ENCODE measurements at places on chromosomes 4 and X.

DNA sequence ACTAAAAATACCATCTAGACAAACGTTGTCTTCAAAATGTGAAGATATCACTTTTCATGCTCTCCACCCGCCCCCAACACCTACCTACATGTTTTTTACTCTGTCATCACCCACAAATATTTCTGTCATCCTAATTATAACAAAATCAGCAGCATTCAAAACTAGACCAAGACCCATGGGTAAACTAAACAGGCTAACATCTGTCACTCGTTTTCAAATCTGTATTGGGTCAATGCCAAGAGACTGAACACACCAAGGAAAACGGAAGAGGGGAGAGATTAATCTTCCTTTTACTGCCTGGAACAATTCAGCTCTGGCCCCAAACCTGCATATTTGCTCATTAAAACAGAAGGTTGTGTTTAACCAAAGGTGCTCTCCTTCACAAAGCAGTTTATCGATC, 17.5 kb downstream of the FAM184B start:
- no peaks in the 10 kb centered on the region for H3K27me3 ChIP-seq
- H3K4me3 ChIP-seq = no peak overlapping the region
- DNase-seq = no peak

DNA sequence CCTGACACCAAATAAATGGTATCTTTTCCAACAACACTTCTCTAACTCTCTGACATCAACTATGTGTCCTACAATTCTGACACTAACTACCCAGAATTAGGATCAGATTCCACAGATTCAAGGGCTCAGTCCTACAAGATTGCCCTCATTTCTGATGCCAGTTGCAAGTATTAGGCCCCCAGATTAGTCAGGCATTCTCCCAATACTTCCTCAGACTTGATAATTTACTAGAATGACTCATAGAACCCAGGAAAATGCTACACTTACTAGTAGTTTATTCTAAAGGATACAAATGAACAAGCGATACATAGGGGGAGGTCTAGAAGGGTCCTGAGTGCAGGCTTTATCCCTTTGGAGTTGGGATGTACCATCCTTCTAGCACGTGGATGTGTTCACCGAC, 8.5 kb downstream of the TIGD2 start:
- H3K4me1 ChIP-seq = no peaks in the 10 kb centered on the region
- H3K4me3 ChIP-seq = no peak overlapping the region
- no peak overlapping the region for H3K27ac ChIP-seq
- peaks cover 4% of the 10 kb centered on the region for H3K27me3 ChIP-seq
- no peak for DNase-seq
- H3K36me3 ChIP-seq = peaks cover 5% of the 10 kb centered on the region

DNA sequence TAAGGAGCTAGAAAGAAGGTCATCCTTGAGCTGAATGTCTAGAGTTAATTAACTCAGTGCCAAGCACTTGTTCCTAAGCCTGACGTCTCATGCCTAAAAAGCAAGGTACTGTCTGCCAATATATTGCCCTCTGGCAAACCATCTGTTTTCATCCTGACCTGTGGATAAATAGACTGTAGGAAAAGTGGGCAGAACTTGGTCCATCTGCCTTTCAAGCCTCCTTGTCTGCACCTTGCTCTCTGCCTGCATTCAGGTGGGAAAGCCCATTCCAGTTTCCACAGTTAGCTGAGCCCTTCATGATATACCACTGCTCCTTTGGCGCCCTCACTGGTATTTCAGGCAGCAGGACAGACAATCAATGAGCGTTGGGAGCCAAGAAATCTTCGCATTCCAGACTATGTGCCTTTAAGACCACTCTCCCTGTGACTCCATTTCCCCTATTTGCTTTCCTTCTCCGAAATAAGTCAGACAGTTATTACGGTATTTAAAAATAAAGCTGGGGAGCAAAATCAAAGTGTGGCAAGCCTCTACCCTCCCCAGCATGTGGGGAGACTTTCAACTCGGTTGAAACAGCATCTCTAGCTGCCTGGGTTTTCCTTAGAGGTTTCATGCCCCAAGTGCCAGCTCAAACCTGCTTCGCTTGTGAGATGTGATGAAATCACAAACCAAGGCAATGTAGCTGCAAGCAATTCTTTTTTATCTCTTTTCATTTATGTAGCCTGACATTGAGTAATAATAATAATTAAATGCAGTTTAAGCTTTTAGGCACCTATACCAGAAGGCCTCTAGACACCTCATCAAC, 2.5 kb upstream of the CCDC149 start:
- no peak overlapping the region for H3K4me3 ChIP-seq
- H3K36me3 ChIP-seq = peaks cover 2% of the 10 kb centered on the region
- peaks cover 46% of the 10 kb centered on the region for H3K27me3 ChIP-seq
- H3K27ac ChIP-seq = no peak overlapping the region
- H3K4me1 ChIP-seq = no peaks in the 10 kb centered on the region

DNA sequence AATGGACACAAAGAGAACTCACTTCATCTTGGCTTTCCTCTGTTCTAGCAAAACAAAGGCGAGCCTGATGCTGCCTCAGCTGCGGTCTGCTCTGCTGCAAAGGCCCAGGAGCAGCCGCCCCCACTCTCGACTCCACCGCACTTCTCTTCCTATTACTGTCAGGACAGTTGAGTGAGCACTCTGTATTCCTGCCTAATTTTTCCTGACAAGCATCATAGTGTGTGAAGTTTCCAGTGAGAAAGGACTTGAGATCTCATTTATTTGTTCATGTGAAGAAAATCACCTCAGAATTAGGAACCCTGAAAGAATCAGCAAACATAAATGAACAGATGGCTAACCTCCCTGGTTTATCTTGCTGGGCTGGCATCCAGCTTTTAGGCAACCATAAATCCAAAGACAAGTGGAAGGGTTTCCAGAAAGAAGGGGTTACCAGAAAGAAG, 15.6 kb downstream of the SCARB2 start:
- DNase-seq = peak; percentile 31
- H3K27ac ChIP-seq = peak overlapping the region; percentile 22
- H3K4me1 ChIP-seq = peaks cover 37% of the 10 kb centered on the region
